Progenitor cell of endocrine pancreas (in vitro differentiated cells): ENCODE measurements at places on chromosomes 3 and 15.

- DNase-seq, result no peak
Observed at GRCh38 chr3:183515968-183516851, 39.3 kb downstream of the KLHL6 start.

- no peak for DNase-seq
Observed at GRCh38 chr15:89077750-89078149, 10.5 kb upstream of the ABHD2 start.

DNA sequence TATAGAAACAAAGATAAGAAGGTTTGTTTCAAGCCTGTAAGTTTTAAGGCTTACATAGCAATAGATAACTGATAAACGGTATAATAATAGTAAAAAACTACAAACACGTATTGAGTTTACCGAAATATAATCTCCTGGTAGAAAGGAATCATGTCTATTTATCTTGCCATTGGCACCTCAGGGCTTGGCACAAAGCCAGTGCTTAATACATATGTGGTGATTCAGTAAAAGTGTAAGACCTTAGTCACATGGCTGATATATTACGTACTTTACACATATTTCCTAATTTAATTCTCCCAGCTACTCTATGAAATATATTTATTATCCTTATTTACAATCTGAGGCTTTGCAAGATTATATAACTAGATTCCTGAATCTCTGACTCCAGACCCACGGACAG, 32.0 kb upstream of the SLCO3A1 start:
- DNase-seq, result no peak

DNA sequence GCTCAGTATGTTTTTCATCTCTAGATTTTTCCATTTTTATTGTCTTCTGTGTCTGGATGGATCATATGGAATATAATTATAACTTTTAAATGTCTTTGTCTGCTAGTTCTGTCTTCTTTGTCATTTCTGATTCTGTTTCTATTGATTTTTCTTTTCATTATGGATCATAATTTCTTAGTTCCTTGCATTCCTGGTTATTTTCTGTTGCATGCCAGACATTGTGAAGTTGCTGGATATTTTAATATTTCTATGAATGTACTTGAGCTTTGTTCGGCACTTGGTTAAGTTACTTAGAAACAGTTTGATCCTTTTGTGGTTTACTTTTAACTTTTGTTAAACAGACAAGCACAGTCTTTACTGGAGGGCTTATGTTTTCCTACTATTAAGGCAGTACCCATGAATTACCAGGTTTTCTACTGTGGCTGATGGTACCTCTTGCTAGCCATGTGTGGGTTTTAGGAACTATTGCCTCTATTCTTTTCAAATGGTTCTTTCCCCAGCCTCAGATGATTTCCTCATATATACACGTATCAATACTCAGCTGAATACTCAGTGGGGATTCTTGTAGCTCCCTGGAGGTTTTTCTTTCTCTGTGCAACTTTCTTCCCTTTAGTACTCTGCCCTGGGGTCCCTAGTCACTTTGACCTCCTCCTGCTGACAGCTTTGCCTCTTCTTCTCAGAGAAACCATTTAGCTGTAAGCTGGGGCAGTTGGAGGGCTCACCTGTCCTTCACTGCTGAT, 64.3 kb downstream of the RASA2 start:
- no peak for DNase-seq

- no peak for DNase-seq
Observed at GRCh38 chr3:182308328-182308727, 485.0 kb upstream of the ATP11B start.

DNA sequence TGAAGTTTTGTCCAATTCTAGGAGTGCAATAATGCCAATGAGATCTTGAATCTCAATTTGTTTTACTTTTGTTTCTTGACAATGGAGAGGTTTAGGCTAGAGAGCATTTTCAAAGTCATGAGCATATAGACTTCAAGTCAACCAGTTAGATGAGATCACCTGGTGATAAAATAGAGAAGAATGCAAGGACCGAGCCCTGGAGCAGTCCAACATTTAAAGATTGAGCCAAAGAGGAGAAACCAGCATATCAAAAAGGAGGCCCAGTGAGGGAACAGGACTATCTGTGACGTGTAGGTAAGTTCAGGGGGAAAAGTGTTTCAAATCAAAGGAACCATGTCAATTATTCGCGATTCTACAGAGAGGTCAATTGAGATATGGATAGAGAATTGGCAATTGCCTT, 1.7 kb upstream of the PIAS1 start:
- no peak for DNase-seq

- no peak for DNase-seq
Observed at GRCh38 chr15:38217788-38218609, 34.6 kb upstream of the SPRED1 start.

GRCh38 chr15:64398575-64398974, 10.9 kb downstream of the TRIP4 start:
- no peak for DNase-seq

GRCh38 chr3:152113413-152113812, 155.3 kb upstream of the MBNL1 start:
- no peak for DNase-seq

- no peak for DNase-seq
Observed at GRCh38 chr3:121436641-121437040, 109.1 kb downstream of the POLQ start.

GRCh38 chr3:13728487-13728886, 151.4 kb downstream of the WNT7A start:
- DNase-seq, result no peak

DNA sequence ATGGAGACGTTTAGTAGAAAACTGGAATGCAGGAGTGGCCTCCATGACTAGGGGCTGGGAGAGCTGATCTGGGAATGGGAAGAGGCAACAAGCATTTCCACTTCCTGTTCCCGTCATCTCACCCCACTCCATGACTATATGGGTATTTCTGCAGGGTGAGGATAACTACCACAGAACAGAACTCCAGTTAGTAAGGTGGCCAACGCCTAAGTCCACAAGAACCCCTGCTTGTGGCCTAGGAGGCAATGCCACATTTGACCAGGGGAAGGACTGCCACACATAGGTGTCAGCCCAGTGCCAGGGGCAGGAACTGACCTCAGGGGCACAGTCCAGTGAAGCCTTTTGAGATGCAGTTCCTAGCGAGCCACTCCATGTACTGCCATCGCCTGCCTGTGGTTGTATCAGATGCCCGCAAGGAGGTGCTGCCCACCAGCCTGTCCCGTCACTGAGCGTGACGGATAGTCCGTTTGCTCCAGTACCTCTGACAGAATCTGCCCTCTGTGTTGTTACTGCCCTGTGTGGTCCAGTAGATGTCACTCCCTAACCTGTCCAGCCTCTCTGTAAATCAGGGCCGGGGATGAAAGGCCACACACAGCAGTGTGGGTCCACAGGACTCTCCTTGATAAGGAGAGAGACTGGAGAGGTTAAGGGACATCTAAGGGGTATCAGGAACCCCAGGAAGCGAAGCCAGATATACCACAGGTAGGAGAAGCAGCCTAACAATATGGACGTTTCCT, 3.5 kb upstream of the MTFMT start:
- peak; percentile 49 for DNase-seq
